ENCODE measurements at places on chromosomes 16 and 17.

DNA sequence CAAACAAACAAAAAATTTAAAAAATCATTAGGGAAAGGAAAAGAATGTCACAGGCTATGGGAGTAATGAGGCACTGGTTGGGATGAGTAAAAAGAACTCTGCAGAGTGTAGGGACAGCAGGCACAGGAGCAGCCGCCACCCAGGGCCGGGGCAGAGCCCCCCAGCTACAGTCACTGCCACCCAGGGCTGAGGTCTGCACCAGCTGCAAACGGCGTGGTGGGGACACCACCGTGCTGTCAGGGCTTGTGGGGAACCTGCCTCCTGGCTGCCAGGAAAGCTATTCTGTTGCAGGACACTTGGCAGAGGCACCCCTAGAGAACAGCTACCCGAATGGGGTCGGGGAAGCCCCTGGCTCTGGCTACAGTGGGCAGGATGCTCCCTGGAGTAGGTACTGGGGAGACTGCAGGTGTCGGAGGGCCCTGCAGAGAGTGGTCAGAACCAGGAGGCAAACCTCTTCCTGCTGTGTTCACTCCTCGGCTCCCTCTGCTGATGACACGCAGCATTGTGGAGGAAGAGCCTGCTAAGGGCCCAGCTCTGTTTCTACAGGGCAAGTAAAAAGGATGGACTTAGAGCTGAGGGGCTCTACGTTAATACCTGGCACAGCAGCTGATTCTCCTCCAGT is 32.3 kb upstream of the CAPN15 start:
- peak; percentile 71 for DNase-seq

GRCh38 chr16:57926041-57926440 is 44.9 kb downstream of the CNGB1 start:
- no peak for DNase-seq

- peak; percentile 19 for DNase-seq
Observed at GRCh38 chr16:8931859-8932258, 31.8 kb downstream of the USP7 start.

DNA sequence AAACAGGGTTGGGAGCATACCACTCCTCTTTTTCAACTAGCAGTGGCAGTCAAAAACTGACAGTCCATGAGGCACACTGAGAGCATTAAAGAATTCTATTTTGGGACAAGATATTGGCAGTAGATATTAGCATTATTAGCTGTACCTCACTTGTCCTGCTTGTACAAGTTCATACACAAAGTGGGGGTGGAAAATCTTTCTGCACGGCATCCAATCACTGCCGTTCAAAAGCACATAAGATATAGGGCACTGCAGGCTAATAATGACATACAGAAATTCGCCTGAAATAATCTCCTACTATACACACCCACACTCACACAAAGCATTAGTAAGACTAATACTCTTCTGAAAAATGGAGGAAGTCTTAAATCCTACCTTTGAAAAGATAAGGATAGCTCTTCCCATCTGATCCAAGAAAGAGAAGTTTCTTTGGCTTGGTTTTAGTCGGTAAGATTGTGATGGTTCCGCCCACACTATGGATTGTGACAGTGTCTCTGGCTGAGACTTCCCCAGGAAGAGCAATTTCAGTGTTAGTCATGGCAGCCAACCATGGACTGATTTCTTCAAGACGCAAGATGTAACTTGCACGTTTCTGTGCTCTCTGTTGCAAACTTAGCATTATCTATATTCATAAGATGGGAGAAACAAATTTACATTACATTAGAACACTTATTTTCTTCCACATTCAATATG is 40.6 kb upstream of the ARL6IP1 start:
- no peak for DNase-seq

- DNase-seq = no peak
Observed at GRCh38 chr16:29811896-29812665, at the start of gene PRRT2. TSS of gene PRRT2 (plus strand) at chr16:29812193. CDS start at chr16:29813055, 862 bp downstream.

- DNase-seq = no peak
Observed at GRCh38 chr17:77854083-77854758, 104.3 kb upstream of the TNRC6C start.
